NCI-H1105 (cell line): ENCODE measurements at places on chromosomes 7 and 10.

GRCh38 chr10:5574642-5575131, 49.9 kb downstream of the CALML3 start:
- no peak for DNase-seq

GRCh38 chr7:144817001-144817400, 18.9 kb downstream of the TPK1 start:
- DNase-seq = no peak

- DNase-seq = no peak
Observed at GRCh38 chr7:14851610-14852009, 50.9 kb downstream of the DGKB start.

DNA sequence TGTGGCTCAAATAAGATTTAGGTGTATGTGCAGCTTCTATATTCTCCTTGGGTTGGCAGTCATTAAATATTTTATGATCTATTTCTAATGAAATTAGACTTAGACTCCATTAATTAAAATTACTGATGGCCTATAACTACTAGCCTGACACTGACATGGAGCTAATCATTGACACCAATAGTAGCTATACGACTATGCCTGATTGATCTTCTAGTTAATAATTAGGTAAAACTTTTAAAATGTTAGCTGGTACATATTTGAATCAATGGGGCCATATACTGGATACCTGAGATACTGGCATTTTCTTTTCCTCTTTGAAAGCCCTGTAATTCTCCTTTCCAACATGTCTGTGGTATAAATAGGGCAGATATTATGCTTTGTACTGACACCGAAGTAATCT, 14.4 kb downstream of the WEE2 start:
- no peak for DNase-seq

DNA sequence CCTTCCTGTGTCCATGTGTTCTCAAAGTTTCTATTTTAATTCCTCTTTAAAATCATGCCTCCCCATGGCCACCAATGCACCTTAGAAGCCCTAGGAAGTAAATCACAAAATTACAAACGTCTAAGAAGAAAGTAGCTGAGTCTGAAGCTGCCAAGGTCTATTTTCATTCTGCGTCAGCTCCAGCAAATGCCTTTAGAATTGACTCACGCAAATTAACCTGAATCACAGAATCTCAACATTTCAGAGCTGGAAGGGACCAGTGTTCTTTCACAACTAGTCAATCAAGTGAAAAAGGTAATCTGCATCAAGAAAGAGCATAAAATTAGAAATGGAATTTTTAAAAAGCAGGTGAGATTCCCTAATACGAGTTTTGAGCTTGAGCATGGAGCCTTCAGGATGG, 1017.6 kb downstream of the SORCS3 start:
- DNase-seq = no peak

DNA sequence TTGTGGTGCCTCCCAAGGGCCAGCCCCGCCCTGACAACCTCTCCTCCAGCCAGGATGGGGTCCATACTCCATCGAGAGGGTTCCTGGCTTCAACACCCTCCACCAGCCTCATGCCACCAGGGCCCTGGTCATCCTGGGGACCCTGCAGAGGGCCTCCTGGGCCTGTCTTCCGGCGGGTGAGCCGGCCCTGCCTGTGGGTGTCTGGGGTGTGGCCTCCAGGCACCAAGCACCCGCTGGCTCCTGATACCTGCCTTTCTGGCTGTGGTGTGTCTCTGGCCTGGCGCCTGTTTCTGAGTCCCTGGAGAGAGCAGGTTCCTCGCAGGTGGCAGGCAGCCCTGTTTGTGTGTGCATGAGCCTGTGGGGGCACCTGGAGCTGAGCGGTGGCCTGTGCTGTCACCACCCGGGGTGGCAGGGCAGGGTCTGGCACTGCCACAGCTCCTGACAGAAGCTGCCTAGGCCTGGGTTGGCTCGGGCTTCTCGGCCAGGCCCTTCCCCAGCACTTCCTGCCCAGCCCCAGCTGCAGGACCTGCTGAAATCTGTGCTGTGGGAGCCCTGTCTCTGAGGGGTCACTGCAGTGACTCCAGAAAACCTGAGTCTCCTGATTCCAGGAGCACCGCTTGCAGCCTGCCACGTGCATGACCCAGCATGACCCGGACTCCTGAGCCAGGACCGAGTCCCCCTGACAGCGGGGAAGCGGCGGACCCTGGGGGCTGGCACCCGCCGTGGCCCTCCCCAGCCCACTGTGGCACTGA, 18.4 kb downstream of the ADAM8 start:
- no peak for DNase-seq

DNA sequence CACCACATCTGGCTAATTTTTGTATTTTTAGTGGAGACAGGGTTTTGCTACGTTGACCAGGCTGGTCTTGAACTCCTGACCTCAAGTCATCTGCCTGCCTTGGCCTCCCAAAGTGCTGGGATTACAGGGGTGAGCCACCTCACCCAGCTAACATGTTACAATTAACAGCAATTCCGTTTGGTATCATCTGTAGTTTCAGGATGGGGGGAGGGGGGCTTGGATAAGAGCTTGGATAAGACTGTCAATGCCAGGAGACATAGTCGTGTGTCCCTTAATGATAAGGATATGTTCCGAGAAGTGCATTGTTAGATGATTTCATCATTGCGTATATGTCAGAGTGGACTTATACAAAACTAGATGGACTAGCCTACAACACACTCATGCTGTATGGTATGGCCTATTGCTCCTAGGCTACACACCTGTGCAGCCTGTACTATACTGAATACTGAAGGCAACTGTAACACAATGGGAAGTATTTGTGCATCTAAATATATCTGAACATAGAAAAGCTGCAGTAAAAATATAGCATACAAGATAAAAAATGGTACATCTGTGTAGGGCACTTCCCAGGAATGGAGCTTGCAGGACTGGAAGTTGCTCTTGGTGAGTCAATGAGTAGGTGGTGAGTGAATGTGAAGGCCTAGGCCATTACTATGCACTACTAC, 103.9 kb upstream of the TNS3 start:
- DNase-seq = no peak

GRCh38 chr7:85890244-85890811, 703.5 kb upstream of the SEMA3D start:
- peak; percentile 24 for DNase-seq

GRCh38 chr7:137142376-137142775, 201.2 kb downstream of the PTN start:
- DNase-seq = no peak

GRCh38 chr10:130561681-130562080, 425.5 kb downstream of the GLRX3 start:
- DNase-seq = no peak

- no peak for DNase-seq
Observed at GRCh38 chr7:50956522-50957155, 173.9 kb upstream of the GRB10 start.

GRCh38 chr10:30602747-30603146, 26.8 kb downstream of the LYZL2 start:
- DNase-seq = no peak

- DNase-seq = no peak
Observed at GRCh38 chr7:157255201-157255606, 81.6 kb upstream of the DNAJB6 start.

DNA sequence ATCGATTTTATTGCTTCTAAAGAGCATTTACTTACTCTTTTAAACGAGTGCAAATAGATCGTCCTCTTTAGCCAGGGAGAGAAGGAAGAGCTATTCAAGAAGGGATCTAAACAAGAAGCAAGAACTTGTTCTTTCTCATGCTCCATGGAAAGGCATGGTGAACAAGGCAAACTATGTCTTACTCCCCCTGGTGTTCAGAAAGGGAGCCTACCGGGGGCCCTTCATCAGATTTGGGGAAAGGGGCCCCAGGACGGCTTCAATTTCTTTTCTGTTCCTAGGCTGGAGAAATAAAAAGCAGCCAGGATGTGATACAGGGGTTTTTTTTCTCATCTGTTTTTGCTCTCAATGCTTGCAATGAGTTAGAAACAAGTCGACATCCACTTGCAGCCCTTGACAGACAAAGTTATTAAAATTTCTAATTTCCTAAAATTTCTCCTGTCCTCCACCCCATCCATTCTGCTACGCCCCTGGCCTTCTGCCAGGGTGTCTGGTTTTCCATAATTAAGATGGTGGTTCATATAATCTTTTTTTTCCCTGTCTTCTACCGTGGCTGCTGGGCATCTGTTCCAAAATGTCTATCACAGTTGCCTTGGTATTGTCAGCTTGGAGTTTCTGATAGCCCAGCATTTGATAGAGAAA, 214.4 kb downstream of the CREB5 start:
- peak; percentile 25 for DNase-seq

DNA sequence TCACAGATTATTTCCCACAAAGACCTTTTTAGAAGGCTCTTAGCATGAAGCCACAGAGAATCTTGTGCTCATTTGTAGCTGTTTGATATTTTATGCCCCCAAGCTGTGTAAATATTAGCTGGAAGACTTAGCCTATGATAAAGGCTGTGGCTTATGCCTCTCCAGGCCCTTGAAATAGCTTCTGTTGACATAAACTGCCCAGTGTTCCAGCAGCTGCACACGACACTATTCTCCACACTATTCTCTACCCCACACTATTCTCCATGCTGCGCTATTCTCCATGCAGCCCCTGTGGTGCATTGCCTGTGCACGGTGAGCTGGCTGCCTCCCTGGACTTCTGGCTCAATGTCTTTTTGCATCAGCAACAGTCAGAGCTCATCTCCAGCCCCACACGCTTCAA, 13.1 kb downstream of the DDC start:
- peak; percentile 92 for DNase-seq

- DNase-seq = no peak
Observed at GRCh38 chr7:77439572-77439971, 23.4 kb upstream of the GSAP start.

- no peak for DNase-seq
Observed at GRCh38 chr10:86298501-86299001, 68.0 kb downstream of the GRID1 start.

- DNase-seq = no peak
Observed at GRCh38 chr10:93718937-93719725, 16.7 kb upstream of the FRA10AC1 start.

DNA sequence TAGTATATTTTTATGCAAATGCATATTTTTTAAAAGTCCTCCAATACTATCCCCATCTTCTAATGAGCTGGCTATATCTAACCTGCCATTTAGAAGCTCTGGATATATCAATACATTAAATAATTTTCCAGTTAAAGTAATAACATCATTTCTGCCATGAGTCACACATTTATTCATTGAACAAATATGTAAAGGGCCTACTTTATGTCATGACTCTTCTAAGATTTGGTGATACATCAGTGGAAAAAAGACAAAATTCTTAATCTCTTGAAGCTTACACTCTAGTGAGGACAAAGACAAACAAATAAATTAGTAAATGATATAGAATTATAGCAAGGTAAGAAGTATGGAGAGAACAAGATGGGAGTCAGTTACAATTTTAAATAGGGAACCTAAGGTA, 716.8 kb upstream of the LRRTM3 start:
- no peak for DNase-seq

DNA sequence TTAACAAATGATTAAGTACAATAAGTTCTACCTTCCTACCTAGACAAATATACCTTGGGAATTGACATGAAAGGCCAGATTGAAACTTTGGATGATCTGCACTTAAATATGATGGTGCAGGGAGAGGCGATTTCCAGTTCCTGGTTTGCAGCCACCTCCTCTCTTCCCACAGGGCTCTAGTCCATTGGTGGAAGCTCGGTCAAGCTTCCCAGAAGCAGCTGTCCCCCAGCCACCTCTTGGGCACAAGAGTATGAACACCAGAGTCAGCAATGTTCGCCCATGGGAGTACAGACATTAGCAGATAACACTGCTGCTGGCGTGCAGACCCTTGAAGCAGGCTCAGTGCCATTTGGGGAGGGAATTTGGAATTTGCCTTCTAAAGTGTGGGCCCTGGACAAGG, 1.5 kb upstream of the CPVL start:
- DNase-seq = no peak

- DNase-seq = no peak
Observed at GRCh38 chr10:99681553-99681952, 22.2 kb downstream of the ENTPD7 start.

DNA sequence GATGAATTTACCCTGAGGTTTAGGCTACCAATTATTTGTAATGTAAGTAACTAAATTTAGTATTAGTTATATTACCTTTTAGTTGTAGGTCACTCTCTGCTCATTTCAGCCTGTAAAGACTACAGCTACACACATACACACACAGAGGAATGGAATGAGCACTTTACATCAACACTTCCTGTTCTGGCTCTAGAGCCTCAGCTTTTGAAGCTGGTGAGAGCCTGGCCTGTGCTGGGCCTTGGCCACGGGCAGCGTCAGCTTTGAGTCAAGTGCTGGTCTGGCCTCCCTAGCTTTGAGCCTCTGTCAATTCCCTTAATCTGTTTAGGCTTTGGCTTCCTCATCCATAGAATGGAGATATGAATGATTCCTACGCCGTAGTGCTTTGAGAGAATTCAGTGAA, 141.7 kb downstream of the EGFR start:
- no peak for DNase-seq

GRCh38 chr7:112213735-112214134, 7.2 kb downstream of the ZNF277 start:
- no peak for DNase-seq

DNA sequence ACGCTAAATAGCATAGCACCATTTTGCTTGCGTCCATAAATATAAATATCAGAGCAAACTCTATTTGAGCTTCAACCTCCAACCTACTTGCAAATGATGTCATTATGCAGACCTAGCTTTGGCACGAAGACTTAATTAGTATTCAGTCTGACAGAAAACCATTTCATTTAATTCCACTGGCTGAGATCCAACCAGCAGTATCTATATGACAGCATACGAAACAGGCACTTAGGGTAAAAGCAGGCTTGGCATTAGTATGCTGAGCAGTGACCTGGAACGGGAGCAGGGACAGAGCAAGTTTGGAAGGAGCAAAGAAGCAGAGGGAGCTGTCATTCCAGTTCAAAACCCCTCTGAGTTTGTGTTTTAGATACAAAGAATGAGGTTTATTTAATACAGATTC, 312.5 kb upstream of the CHRM2 start:
- DNase-seq = peak; percentile 97

- DNase-seq = peak; percentile 32
Observed at GRCh38 chr10:61346796-61347413, 106.3 kb downstream of the TMEM26 start.

DNA sequence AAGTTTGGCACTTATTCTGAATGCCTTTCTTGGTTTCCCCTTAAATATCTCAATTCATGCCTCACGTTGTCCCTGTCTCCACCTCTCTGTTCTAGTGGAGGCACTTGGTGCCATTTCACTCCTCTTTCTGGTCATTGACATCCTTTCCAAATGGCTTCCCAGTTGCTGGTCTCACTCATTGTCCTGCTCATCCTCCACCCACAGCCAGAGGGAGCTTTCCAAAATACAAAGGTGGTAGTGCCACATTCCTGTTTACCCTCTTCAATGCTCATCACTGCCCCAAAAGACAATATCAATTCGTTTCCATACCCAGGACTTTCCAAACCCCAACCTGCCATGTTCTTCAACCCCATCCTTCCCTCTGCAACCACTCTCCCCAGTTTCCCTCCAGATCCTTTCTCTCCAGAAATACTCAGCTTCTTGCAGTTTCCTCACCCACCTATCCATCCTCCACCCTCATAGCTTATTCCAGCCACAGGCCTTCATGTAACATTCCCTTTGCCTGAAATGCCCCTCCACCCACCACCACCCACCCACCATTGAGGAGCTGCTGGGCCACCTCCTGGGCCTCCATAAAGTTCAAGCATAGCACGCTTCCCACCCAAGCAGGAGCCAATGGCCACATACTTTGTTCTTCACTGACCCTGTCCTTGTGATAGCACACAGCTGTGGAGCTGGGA, 63.1 kb upstream of the ADRB1 start:
- DNase-seq = no peak

GRCh38 chr10:11147722-11148121, 130.1 kb downstream of the CELF2 start:
- DNase-seq = no peak
